ENCODE measurements at places on chromosomes 1 and 21. TPM values are rescaled to one million over a fixed set of nuclear protein-coding genes. Genes with fewer than 3 reads are reported as not detected.

FLG2 gene
- not detected for polyA plus RNA-seq

F3 gene
- 97.0 TPM for polyA plus RNA-seq

HIVEP3 gene
- polyA plus RNA-seq: 3.1 TPM

OR2G6 gene
- polyA plus RNA-seq: not detected

ARID4B gene
- polyA plus RNA-seq: 19.1 TPM

L1TD1 gene
- 0.29 TPM for polyA plus RNA-seq

LCE1B gene
- not detected for polyA plus RNA-seq

KRTAP19-3 gene
- not detected for polyA plus RNA-seq

PRAMEF13 gene
- polyA plus RNA-seq: not detected

AMY2A gene
- polyA plus RNA-seq: not detected

Measured in urinary bladder (tissue), 4 donors.